ENCODE measurements at places on chromosomes 3 and 15. TPM values are rescaled to one million over a fixed set of nuclear protein-coding genes. Genes with fewer than 3 reads are reported as not detected.

DNA sequence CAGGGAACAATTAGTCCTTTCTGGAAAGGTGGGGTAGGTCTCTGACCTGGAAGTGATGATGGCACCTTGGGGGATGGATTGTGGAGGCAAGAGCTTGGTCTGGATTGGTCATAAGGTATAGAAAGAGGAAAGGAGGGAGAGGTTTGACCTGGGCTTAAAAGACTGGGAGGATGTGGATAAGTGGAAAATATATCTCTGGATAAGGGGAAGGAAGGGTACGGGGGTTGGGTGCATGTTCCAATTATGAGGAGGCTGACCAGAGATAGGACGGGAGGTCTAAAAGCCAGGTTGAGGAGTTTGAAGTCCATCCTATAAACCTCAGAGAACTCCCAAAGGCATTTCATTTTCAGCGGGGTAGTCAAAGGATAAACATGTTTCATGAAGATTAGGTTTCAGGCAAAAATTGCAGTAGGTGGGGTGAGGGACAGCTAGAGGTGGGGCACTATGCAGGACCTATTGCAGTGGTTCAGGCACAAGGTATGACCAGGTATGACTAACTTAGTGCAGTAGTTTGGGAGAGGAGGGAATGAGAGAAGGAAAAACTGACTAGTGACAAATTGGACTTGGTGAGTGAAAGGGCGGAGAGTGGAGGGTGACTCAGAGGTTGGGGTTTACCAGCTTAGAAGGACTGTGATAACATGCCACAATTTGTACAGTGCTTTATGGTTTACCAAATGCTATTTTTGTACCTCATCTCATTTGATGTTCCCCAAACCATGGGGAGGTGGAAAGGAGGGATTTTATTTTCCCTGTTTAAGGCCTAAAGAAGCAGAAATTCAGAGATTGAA lies 10.7 kb downstream of the PDE8A start:
- H3K27ac ChIP-seq, result no peak overlapping the region
- no peak overlapping the region for H3K4me3 ChIP-seq
- no peaks in the 10 kb centered on the region for H3K36me3 ChIP-seq
- H3K27me3 ChIP-seq, result no peaks in the 10 kb centered on the region

DNA sequence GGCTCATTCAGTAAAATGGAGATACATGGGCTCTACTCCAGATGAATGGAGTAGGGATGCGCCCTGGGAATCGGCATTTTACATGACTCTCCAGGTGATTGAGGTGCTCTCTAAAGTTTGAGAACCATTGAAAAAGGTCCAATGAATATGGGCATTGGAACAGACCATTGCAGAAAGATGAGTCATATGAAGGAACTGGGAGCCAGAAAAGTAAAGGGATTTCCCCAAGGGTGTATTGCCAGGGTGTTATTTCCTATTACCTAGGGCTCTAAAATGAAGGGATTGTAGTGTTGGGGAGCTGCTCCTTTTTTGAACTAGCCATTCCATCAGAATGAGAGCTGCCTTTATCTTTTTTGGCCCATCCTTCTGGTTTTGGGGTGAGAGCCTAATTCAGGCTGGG lies 21.7 kb downstream of the CLDN11 start:
- peak overlapping the region; percentile 25 for H3K27ac ChIP-seq
- H3K4me1 ChIP-seq, result peaks cover 23% of the 10 kb centered on the region
- no peak for DNase-seq
- no peaks in the 10 kb centered on the region for H3K27me3 ChIP-seq

DNA sequence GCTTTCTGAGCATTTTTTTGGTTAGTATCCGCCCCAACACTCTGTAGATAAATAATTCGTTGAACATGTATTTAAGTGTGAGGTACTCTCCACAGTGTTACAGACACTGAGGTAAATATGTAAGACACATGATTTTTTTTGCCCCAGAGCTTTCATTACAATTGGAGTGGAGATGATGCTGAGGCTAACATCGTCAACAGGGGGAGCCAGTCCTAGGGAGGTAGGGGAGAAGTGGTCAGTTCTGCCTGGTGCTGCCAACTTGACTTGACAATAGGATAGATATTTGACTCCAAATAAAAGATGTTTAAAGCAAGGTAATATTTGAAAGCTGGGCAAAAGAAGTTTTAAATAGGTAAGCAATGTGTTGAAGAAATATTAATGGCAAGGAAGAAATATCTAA lies 295.7 kb downstream of the UNC13C start:
- H3K27ac ChIP-seq, result no peak overlapping the region
- H3K36me3 ChIP-seq, result no peaks in the 10 kb centered on the region
- no peaks in the 10 kb centered on the region for H3K27me3 ChIP-seq
- H3K4me1 ChIP-seq, result no peaks in the 10 kb centered on the region
- DNase-seq, result peak; percentile 43

DNA sequence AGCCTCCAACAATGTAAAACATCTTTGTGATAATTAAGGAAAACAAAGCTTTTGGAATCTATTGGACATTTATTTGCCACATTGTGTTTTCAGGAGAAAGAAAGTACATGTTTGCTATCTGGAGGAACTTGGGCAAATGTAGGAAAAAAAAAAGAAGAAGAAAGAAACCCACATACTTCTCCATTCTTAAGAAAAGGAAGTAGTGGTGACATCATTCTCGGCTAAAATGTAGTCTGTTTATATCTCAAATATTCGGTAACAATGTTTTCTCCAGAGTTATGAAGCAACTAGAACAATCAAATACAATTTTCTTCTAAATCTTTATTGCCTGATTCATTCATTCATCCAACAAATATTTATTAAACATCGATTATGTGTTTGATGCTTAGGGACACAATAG lies 2.3 kb upstream of the TGFBR2 start:
- no peaks in the 10 kb centered on the region for H3K36me3 ChIP-seq
- no peak overlapping the region for H3K27ac ChIP-seq
- H3K4me1 ChIP-seq, result no peaks in the 10 kb centered on the region
- DNase-seq, result no peak
- H3K4me3 ChIP-seq, result no peak overlapping the region

- no peaks in the 10 kb centered on the region for H3K27me3 ChIP-seq
- H3K4me1 ChIP-seq, result no peaks in the 10 kb centered on the region
- H3K36me3 ChIP-seq, result no peaks in the 10 kb centered on the region
- no peak overlapping the region for H3K4me3 ChIP-seq
- no peak overlapping the region for H3K27ac ChIP-seq
Measured at GRCh38 chr3:169744366-169745054, 20.4 kb downstream of the TERC start.

The NR2F2 gene
- 38.2 TPM for total RNA-seq
